ENCODE measurements at places on chromosomes 11 and 22.

GRCh38 chr11:102780491-102780918, at the start of gene MMP10:
Gene MMP10, minus strand, starts transcription at chr11:102780628. Its CDS starts 37 bp downstream, at chr11:102780591.
- DNase-seq, result no peak

DNA sequence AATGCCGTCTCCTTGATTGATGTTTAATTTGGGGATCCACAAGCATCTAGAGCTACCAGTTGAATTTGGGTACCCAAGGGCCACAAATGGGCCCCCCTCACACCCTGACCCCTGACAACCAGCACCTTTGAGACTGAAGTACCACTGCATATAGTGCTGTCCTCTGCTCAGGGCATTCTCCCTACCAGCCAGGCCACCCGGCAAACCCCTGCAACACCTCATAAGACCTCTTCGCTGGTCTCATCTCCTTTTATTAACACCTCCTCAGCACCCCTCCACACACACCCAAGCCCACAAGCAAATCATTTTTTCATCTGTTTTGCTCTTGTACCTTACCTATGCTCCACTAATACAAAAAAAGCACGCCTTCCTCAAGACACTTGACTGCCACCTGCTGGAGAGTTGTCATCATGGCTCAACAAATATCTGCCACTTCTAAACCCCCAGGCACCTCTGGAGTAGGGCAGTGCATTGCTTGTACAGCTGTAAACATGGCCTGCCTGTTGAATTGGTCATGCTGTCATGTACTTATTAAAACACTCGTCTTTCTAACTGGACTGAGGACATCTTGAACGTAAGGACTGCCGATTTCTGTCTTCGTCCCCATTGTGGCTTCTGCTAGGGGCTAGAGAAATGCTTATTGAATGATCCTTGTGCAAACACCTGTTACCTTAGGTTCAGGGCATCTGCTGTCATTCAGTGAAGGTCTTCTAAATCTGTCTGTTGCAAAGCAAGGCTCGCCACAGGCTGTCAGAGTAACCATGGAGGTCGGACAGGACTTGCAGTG, 66.5 kb downstream of the BMAL1 start:
- DNase-seq, result peak; percentile 50

DNA sequence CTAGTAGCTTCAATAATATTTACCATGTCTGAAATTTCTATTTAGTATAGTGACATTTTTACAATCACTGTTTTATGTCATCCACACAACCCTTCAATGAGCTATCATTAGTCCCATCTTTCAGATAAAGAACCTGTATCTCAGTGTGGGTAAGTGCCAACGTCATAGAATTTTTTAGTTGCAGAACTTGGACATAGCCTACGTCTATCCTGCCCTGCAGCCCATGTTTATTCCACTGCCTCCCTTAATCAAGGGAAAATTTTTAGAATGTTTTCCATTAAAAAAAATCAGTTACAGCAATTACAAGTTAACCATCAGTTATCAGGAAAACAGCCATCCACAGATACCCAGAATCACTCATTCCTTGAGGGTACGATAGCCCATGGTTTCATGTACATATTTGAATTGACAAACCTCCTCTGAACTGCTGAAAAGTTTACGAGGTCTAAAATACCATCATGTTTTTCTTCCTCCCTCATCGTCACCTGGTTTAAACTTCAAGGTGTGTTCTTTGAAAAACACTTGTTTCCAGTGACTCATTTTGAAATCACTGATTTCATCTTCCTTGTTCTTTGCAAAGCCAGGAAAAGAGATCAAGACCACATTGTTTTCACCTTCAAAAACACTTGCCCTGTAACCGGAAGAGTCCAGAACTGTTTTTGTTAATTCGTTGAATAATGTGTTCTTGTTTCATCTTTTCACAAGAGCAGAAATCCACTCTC, 100.9 kb downstream of the FAM76B start:
- no peak for DNase-seq

DNA sequence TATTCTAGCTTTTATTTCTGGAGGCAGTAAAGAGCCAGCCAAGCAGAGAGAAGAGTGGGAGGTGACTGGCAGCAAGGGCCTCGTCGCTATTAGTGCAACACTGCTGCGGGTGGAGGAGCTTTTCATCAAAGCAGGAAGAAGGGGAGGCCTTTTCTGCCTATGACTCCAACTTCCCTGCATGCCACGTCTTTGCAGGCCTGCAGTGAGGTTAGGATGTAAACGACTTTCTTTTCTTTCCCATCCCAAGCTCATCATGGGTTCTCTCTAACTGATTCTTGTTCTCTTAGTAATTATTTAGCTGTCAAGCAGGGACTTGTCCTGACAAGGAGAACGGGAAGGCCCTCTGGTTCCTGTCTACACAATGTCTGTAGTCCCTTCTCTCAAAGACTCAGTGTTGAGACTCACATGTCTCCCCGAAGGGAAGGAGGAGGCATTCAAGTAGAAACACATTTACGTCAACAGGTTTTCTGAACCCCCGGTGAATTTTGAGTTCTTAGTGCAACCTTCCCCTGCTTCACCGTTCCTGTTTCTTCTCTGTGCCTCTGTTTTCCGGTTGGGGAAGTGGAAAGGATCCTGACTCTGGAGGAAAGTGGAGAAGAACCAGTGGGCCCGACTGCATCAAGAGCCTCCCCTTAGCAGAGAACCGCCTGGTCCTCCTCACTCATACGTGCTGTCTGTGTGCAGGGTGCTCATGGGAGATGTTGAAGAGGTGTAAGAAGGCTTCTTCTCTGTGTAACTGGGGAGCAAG, 56.9 kb downstream of the PACS1 start:
- peak; percentile 48 for DNase-seq

- DNase-seq, result no peak
These were observed 3.2 kb downstream of the CHKA start for GRCh38 chr11:68117853-68118470.

- DNase-seq, result no peak
These were observed 8.0 kb downstream of the MOB2 start for GRCh38 chr11:1478544-1478943.

GRCh38 chr11:58622344-58622743, at the start of gene CNTF:
Gene CNTF, plus strand, starts transcription at chr11:58622665. Its CDS starts 88 bp downstream, at chr11:58622753.
- no peak for DNase-seq
